NCI-H69 (cell line): ENCODE measurements at places on chromosomes 1 and 21.

- DNase-seq = no peak
These were observed 10.2 kb downstream of the PRKAB2 start for GRCh38 chr1:147162093-147162492.

DNA sequence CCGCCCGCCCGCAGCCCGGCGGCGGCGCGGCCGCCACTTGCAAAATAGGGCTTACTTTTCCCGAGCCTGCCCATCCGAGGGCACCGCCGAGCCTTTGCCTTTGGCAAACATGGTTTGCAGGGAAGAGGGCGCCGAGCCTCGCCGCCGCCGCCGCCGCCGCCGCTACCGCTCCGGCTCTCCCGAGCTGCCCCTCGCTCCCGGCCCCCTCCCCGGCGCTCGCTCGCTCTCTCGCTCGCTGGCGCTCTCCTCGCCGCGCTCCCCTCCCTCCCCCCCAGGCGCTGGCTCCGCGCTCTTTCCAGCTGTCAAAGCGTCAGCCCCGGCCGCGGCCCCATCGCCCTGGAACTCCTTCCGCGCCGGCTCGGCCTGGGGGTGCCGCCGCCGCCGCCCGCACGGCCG is 298 bp downstream of the SSBP3 start:
- no peak for DNase-seq

DNA sequence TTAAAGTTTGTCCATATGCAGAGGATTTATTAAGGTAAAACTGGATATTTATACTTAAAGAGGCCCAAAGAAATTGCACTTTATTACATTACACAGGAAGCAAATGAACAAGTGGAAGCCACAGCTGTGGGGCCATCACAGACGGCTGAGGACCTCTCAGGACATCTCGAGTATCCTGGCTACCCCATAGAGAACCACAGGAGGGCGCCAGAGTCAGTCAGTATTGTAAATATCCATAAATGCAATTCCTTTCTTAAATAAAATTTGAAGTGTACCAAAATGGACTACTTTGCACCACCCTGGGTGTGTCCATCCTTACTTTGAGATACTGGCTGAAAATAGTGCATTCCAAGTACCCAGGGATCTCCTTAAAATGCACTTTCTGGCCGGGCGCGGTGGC is 257.2 kb downstream of the MRPL39 start:
- DNase-seq = peak; percentile 36

DNA sequence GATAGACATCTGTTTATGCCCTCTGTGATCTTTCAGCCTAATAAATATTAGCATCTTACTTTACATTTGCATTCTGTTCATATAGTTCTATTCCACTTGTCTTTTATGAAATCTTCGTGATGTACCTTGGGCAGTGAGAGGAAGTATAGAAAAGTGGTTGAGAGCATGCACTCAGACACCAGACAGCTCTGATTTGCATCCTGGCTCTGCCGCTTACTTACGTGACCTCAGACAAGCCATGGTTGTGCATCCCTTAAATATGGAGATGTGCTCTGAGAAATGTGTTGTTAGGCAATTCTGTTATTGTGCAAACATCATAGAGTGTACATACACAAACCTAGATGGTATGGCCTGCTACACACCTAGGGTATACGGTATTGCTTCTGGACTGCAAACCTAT is 22.9 kb downstream of the OVGP1 start:
- DNase-seq = no peak

DNA sequence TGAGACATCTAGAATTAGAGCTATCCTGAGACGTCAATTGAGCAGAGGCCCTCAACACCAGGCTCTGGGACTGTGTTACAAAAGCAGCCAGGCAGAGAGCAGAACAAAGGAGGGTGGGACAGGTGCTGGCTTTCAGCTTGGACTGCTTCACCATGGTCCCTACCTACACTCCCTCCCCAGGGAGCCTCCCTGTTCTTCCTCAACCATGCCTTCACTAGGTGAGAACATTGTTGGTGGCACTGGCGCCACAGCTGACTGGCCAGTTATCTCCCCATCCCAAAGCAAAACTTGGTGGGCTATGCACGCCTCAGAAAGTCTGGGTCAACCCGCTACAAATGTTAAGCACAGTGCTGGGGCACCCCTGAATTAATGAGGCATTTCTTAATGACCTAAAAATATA is 87.8 kb downstream of the NMNAT2 start:
- peak; percentile 91 for DNase-seq

DNA sequence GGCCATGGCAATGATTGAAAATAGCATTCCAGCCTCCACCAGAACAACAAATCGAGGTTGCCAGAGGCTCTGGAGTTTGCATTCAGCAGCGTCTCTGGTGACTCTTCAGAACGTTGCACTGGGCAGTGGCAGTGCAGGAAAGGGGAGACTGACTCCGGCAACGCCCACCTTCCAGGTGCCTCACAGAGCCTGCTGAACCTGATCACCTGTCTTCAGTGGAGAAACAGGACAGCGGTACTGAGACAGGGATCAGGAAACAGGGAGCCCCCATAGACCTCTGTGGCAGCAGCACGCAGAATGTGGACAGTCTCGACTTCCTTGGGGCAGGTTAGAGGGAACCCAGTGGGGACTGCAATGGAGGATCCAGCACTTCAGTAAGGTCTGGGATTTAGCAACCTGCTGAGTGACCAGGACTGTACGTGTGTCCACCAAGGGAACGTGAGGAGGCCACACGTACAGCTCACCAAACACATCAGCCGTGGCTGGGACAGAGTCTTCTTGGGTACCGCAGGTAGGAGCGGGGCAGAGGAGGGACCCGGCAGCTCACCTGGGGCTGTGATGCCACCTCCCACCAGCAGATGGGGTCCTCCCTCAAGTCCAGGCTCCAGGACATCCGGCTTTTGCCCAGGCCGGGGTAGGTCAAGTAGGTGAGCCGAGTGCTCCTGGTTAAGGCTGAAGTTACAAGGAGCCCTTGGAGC is 128.6 kb downstream of the PRDM2 start:
- DNase-seq = peak; percentile 53

- DNase-seq = peak; percentile 69
These were observed 16.1 kb upstream of the PSMD4 start for GRCh38 chr1:151238467-151238739.

GRCh38 chr1:1235016-1235744 is 3.1 kb downstream of the B3GALT6 start:
- DNase-seq = no peak

DNA sequence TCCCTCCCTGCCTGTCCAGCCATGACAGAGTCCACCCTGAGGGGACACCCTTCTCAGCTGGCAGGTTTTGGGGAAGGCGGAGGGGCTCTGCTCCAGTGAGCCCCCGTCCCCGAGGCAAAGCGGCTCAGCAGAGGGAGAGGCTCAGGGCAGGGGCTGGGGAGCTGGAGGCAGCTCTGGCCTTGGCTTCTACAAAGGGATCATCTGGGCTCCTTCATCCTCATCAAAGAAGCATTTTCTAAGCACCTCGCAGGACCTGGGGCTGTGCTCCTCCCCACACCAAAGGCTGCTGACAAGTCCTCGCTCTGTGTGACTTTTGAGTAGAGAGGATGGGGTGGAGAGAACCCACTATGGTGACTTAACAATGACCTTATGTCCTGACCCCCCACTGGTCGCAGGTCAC is 21.0 kb upstream of the CLSTN1 start:
- DNase-seq = no peak

GRCh38 chr1:172833954-172834353 is 175.1 kb downstream of the FASLG start:
- no peak for DNase-seq

GRCh38 chr1:78419309-78419708 is 71.5 kb upstream of the PTGFR start:
- no peak for DNase-seq

DNA sequence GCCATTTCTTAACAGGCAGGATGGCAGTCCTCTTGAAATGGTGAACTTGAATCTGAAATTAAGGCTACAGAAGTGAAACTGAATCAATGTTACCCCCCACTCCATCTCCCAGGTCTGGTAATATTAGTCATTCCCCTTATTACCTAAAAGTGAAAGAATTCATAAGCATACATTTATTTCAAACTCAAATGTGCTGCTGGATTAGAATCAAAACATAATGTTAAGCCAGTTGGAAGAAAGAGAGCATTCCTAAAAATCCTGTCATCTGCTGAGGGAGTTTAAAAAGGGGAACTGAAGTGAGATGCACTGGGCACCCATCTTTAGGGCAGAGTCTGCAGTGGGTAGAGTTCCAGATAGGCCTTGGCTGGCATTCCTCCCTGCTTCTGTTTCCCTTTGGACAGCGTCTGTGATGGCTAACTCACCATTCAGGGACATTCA is 17.4 kb downstream of the KIAA0319L start:
- peak; percentile 14 for DNase-seq

GRCh38 chr1:8094481-8095241 is 68.6 kb upstream of the ERRFI1 start:
- peak; percentile 66 for DNase-seq

DNA sequence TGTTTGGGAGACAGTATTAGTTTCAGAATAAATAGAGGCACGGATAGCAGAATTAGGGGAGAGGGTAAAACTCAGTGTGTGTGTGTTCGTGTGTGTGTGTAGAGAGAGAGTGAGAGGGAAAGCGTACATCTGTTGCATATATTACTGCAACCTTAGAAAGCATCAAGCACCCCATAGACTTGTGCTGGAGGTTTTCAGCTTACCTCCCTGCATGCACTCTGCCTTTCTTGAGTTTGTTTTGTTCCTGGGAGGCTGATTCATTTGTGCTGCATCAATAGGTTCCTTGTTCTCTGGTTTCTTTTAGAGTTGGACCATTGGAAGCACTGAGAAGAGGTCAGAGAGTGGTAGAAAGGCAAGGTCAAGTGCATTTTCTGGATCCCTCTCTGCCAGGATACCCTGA is 104.4 kb upstream of the KCNK1 start:
- no peak for DNase-seq

DNA sequence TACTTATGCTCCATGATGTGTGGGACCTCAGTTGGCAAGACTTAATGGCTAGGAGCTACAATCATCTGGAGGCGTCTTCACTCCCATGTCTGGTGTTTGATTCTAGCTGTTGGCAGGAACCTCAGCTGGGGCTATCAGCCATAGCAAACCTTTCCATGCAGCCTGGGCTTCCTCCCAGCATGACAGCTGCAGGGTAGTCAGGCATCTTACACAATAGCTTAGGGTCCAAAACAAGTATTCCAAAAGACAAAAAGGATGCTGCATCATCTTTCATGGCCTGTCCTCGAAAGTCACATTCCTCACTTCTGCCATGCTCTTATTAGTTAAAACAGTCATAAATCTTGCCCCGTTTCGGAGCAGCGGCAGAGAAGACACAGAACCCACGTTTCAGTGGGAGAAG is 90.9 kb downstream of the LRRC8C start:
- no peak for DNase-seq

DNA sequence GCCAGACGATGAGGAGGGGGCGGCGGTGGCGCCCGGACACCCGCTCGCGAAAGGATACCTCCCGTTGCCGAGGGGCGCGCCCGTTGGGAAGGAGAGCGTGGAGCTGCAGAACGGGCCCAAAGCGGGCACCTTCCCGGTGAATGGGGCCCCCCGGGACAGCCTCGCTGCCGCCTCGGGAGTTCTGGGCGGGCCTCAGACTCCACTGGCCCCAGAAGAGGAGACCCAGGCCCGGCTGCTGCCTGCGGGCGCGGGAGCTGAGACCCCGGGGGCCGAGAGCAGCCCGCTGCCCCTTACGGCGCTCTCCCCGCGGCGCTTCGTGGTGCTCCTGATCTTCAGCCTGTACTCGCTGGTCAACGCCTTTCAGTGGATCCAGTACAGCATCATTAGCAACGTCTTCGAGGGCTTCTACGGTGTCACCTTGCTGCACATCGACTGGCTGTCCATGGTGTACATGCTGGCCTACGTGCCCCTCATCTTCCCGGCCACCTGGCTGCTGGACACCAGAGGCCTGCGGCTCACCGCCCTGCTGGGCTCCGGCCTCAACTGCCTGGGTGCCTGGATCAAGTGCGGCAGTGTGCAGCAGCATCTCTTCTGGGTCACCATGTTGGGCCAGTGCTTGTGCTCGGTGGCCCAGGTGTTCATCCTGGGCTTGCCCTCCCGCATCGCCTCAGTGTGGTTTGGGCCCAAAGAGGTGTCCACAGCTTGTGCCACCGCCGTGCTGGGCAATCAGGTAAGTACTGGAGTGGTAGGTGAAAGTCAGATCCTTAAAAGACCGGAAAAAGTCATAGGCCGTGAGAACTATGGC is 588 bp downstream of the FLVCR1 start:
- peak; percentile 76 for DNase-seq

DNA sequence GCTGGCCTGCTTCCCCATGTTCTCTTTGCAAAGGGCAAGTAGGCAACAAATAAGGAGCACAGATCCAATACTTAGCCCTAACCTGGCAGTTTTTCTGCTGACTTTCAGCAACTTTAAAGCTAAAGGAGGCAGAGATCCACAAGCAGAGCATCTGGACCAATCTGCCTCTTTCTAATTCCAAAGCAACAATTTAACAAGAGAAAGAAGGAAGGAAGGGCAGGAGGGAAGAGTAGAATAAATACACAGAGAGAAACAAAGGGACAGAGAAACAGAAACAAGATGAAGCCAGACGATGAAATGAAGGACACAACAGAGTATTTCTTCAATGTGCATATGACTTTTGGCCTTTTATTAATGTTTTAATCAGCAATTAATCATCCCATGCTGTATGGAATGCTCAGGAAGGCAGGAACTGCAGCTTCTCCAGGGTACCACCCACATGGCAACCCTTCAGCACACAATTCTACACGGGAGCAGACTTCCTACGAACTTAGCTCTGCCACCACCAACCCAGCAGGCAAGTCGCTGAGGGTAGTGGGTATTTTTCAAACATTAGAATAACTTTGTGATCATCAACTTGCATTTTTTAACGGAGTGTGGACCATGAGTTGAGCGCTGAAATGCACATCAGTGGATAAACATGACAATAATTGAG is 15.3 kb downstream of the CLCC1 start:
- no peak for DNase-seq

DNA sequence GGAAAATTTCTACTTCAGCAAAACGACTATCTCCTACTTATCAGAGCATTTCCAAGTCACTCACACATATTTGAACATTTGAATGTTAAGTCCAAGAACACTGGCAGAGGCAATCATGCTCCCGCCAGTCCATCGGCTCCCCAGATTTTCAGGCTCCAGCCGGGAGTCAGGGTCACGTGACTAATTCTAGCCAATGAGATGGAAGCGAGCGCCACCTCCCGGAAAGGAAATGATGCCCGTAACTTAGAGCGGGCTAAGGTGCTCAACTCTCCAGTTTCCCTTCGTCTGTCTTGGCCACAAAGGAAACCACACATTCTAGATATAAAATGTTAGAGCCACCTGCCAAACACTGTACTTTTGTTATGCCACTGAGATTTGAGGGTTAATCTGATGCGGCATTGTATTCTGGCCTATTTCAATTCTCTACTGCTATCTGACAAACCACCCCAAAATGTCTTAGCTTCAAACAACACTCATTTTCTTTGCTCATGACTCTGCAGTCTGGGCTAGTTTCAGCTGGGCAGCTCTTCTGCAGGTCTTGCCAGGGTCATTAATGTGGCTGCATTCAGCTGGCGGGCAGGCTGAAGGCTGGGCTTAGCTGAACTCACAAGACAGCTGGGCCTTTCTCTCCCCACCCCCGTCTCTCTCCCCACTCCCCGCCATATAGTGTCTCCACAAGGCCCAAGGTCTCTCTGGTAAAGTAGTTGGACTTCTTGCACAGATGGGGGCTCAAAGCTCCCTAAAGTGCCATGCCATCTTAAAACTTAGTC is 16.5 kb upstream of the LHX4 start:
- DNase-seq = peak; percentile 53

GRCh38 chr1:36132029-36132428 is 7.0 kb upstream of the COL8A2 start:
- no peak for DNase-seq

GRCh38 chr1:230715510-230715909 is 1.6 kb upstream of the AGT start:
- DNase-seq = peak; percentile 21
